ENCODE measurements at places on chromosomes 1 and 21.

DNA sequence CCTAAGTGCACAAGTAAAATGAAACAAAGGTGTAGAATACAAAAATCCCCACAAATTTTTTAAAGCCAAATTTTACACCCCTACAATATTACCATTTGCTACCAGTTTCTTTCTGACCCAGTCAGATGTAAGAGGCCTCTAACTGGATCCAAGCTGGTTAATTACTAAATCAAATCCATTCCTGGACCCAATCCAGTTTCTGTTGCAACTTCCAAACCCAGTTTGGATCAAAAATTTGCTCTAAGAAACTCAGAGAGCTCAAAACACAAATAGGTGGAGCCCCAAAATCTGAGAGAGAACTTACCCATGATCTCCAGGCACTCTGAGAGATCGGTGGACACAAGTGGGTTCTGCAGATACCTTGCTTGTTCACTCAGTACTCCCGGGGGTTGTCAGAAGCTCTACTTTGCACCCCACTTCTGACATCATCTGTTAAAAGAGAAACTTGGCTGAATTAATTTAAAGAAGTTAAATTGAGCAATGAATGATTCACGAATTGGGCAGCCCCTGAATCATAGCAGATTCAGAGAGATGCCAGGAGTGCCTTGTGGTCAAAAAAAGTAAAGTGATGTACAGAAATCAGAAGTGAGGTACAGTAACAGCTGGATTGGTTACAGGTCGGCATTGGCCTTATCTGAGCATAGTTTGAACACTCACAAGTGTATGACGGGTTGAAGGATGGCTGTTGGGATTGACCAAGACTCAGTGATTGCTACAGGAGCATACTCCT lies 448.0 kb downstream of the KCNT2 start:
- DNase-seq: no peak

- no peak for DNase-seq
Observed at GRCh38 chr1:174160109-174160473, 771 bp downstream of the RABGAP1L start.

GRCh38 chr1:45629035-45629434 lies 5.2 kb upstream of the CCDC17 start:
- no peak for DNase-seq

GRCh38 chr1:164742745-164743144 lies 183.8 kb downstream of the PBX1 start:
- DNase-seq: no peak

DNA sequence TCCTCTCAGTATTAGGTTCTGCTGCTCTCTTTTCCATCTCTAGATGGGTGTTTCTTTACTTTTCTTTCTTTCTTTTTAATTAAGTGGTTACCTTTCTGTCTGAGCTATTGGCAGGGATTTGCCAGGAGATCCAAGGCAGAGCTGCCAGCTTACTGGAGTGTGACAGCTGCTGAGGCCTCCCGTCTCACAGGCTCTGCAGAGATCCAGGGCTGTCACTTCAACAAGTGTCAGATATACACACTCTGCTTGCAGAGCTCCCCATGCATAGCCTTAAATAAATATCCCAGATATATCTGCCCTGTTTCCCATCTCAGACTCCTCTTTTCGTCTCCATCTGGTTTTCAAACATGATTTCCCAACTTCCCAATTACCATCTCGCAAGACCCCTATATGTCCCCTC lies 124.3 kb downstream of the NOS1AP start:
- DNase-seq: peak; percentile 55

DNA sequence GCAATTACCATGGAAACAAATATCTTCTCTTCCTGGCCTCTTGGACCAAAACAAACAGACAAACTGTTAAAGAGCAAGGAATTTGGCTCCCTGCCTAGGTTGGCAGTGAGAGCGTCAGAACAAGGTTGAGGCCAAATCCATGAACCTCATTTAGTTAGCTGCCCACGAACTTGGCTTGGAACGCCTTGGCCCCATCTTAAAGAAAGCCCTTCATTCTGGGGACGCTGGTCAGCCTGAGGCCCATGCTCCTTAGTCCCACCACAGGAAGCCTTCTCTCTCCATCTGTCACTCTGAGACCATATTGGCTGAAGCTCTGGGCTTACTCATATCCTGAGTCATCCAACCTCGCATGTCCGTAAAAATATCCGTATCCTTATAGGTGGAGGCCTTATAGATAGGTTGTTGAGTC lies 62.4 kb upstream of the DIRAS3 start:
- DNase-seq: no peak

DNA sequence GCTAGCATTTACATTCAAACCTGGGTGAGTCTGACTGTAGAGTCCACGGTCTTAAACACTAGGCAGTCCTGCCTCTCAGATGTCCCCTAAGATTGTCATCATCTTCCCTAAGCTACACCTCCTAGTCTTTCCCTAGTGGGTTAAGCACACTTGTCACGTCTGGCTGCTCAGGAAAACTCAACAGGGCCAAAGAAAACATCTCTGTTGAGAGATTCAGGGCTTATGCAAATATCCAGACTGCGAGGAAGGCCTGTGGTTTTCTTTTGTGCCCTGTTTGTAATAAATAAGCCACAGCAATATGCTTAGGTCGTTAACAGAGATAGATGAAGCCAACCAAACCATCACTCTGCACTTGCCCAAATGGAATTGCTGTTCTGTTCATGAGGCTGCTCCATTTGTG lies 472.6 kb upstream of the DEPDC1 start:
- DNase-seq: peak; percentile 15

DNA sequence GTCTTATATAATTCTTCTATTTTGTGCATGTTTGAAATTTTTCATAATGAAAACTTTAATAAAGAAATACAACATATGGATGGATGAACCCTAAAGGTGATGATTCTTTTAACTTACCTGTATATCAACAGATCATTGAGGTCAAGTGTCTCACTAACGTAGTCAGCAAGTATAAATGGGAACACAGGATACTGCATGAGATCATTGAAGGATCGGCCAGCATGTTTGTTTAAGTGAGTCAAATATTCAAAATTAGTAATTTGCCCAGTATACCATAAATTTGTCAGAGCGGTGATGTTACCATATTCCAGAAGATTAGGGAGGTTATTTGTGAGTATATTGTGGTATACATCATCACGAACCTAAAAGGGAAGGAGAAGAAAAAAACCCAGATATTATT lies 71.0 kb upstream of the GNG4 start:
- DNase-seq: no peak

- DNase-seq: no peak
Observed at GRCh38 chr21:33657124-33657820, 15.0 kb downstream of the ITSN1 start.

All from NCI-H187 treated with DMSO at 0.1 percent for 48 hours (cell line).